ENCODE measurements at places on chromosomes 16 and 17. TPM values are rescaled to one million over a fixed set of nuclear protein-coding genes. Genes with fewer than 3 reads are reported as not detected.

Gene C17orf58
- total RNA-seq = 17.7 TPM

Gene CHRNE
- 0.15 TPM for total RNA-seq

Gene C1QL1
- total RNA-seq = 33.0 TPM

Gene NUBP1
- total RNA-seq = 51.3 TPM

Gene ABAT
- 0.34 TPM for total RNA-seq

Measured in A549 treated with RU486 at 1 μM for 4 hours (cell line).